Right forelimb (tissue), 1 donor: ENCODE measurements at places on chromosomes 2 and 18.

DNA sequence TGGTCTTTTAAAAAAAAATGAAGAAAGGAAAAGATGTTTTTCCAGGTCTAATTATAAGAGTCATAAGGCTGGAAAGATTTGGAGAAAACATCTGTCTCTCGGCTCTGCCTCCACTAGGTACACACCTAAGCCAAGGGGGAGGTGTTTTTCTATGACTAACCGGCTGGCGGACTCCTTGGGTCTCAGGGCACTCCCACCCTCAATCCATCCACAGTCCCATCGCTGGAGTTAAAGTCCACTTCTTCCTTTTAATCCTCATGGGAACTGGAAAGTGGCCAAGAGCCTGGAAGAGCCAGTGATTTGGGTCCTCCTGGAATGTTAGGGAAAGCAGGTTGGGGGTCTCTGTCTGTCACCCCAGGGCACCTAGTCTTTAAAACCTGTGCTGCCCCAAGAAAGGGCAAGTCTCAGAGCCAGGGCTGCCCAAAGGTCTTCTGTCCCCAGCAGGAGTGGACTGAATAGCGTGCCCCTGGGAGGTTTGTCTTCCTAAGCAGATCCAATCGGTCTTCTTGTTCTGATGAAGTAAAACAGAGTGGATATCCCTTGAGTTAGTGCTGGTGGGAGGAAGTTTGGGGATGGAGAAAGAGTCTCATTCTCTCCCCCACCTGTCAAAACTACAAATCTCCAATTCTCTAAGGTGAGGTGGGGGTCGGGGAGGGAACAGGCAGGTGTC, 66.4 kb downstream of the MCFD2 start:
- DNase-seq = no peak

GRCh38 chr2:53407363-53408080, 360.1 kb upstream of the CHAC2 start:
- DNase-seq = no peak

GRCh38 chr2:234849678-234850077, 102.1 kb upstream of the SH3BP4 start:
- no peak for DNase-seq

DNA sequence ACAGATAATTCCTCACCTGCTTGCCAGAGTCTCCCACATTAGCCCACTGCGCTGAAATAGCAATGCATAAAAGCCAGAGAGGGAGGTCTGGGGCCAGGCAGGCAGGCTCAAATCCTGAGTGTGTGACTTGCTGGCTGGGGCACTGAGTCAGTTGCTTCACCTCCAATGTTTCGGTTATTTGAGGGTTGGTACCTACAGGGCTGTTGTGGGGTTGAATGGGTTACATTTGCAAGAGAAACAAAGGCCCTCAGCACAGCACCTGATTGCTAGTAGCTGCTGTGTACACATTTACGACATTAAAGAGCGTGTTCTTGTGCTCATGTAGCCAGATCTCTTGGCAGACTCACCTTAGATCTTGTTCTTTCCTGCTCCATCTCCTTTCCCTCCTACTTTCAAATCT, 34.1 kb upstream of the FAM110C start:
- no peak for DNase-seq

- no peak for DNase-seq
Measured at GRCh38 chr2:102950371-102950946, 188.6 kb downstream of the TMEM182 start.

DNA sequence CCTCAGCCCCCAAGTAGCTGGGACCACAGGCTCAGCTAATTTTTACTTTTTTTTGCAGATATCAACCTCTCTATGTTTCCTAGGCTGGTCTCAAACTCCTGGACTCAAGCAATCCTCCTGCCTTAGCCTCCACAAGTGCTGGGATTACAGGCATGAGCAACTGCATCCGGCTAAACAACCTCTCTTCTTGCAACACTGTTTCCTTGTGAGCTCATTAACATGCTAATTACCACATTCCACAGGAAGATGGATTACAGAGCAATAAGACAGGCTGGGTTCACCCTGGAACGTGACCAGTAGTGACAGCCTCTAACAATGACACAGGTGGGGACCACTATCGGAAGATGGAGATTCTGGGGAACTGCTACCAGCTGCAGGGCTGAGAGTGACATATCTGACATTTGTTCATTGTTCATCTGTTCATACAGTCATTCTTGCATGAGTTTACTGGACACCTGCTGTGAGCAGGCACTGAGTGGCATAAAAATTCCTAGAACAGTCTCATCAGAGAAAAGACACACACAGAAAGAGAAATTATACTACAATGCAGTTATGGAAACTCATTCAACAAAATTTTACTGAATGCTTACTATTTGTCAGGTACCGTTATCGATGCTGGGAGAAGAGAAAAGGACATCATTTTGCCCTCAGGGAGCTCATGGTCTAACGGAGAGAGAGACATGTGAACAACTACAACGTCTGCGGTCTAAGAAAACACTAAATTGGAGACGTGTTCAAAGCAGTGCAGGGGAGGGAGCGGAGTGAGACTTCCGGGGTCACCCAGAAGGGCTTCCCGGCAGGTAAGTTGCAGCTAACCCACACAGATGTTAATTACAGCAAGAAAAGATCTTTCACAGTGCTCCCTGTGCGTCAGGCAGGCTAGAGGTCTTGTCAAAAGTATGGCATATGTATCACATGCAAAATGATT, 37.6 kb downstream of the PROC start:
- DNase-seq = no peak

DNA sequence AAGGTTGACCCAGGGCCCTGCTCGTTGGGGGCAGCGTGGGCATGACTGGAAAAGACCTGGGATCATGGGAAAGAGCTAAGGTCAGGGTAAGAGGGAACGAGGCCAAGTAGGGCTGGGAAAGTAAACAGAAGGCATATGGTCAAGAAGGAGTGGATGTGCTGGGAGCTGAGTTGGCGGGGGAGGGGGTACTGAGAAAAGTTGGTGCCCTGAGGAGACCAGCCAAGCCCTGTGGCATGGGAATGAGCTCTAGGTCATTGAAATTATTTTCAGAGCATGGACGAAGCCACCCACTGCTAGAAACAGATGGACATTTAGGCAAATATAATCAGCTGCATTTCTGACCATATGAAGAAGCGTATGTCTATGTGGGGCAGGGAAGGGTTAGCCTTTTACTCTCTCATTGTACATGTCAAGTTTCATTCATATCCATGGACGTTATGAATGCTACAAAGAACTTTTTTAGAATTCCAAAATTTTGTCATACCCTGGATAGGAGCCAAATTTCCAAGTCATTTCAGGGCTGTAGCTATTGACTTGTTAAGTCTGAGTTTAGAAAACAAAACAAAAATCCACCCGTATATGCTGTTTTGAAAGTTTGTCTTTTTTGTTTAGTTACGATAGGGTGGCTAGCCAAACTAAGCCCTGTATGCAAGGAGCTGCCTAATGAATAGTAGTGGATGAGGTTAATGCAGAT, 19.1 kb downstream of the MAPRE2 start:
- no peak for DNase-seq

- no peak for DNase-seq
Measured at GRCh38 chr2:226223704-226224103, 575.9 kb downstream of the IRS1 start.

GRCh38 chr2:45028276-45028675, 19.0 kb upstream of the SIX2 start:
- DNase-seq = no peak

- no peak for DNase-seq
Measured at GRCh38 chr2:128325611-128326181, 7.0 kb upstream of the HS6ST1 start.

- no peak for DNase-seq
Measured at GRCh38 chr2:36403675-36404230, 48.2 kb downstream of the CRIM1 start.

DNA sequence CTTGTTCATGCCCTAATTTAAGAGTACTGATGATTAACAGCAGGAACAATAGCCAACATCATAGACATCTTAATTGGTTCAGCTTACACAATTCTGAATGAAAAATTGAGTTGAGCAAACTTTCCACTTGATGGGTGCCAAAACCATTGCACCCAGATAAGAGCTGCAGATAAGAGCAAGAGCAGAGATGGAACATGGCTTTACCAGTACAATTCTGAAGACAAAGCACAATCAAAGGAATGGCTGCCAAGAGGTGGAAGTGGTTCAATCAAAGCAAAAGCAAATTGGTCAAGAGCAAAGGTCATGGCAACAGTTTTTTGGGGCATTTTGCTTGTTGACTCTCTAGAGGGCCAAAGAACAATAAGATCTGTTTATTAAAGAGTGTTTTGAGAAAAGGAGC, 65.6 kb upstream of the ATP5MC3 start:
- DNase-seq = no peak

- no peak for DNase-seq
Measured at GRCh38 chr18:10949655-10950054, 199.7 kb downstream of the PIEZO2 start.

GRCh38 chr18:45044787-45045186, 364.1 kb downstream of the SETBP1 start:
- DNase-seq = no peak

DNA sequence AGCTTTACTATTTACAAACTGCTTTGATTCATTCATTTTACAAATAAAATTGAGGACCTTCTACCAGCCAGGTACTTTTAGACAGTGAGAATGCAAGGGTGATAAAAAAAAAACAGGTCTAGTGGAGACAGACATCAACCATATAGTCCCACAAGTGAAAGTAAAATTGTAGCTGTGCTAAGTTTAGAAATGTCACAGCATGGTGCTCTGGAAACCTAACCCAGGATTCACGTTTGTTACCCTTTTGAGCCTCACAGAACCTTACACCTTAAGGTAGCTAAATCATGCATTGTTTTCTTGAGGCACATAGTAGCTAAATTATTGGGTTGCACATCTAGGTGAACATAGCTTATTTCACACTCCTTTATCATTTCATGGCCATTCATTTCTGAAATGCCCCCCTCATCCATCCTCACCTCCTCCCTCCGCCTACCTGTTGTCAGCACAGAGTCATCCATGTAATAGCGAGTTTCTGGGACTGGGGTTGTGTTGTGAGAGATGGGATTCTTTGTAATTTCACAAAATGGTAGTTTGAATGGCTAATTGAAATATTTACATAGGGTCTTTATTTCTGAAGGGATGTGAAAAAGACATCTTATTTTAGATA, 7.1 kb downstream of the MTA3 start:
- DNase-seq = no peak
